CD4-positive, alpha-beta T cell treated with Interleukin-15 for 1 hour (primary cell): ENCODE measurements at places on chromosomes 1 and 21.

- no peak for DNase-seq
These were observed 413.9 kb downstream of the RPS6KC1 start for GRCh38 chr1:213464786-213465460.

GRCh38 chr1:98939471-98939870 lies 65.2 kb downstream of the PLPPR5 start:
- DNase-seq = no peak

GRCh38 chr1:39268112-39268581 lies 63.7 kb downstream of the MACF1 start:
- DNase-seq = no peak

- no peak for DNase-seq
These were observed 17.9 kb upstream of the ZBTB21 start for GRCh38 chr21:42027822-42028765.

DNA sequence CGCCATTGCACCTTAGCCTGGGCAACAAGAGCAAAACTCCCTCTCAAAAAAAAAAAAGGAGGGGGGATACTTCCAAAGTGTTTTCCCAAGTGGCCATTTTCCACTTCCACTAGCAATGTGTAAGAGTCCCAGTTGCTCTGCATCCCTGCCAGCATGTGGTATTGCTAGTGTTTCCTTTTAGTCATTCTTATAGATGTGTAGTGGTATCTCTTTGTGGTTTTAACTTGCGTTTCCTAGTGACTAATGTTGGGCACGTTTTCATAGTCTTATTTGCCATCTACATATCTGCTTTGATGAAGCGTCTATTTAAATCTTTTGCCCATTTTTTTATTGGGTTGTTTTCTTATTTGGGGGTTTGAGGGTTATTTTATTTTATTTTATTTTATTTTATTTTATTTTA lies 31.1 kb downstream of the INAVA start:
- DNase-seq = no peak

DNA sequence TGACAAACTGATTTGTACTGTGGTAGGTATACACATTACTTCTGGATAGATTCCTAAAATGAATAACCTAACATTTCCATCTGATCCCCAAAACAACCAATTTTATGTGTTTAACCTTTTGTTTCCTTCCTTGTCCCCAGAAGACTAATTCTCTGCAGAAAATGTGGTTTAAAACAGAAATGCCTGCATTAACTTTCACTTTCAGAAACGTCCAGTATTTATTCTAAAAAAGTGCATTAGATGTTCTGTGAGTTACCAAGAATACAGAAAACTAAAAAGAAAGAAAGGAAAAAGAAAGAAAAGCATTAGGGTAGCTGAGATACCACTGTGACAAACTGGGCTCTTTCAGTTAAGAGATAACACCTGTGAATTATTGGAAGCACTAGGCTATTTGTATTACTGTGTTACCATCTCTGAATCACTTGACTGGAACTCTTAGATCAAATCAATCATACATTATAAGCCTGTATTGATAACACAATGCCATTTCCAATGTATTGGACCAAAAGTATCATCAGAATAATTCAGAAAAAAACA lies 177.7 kb downstream of the NCAM2 start:
- DNase-seq = no peak

DNA sequence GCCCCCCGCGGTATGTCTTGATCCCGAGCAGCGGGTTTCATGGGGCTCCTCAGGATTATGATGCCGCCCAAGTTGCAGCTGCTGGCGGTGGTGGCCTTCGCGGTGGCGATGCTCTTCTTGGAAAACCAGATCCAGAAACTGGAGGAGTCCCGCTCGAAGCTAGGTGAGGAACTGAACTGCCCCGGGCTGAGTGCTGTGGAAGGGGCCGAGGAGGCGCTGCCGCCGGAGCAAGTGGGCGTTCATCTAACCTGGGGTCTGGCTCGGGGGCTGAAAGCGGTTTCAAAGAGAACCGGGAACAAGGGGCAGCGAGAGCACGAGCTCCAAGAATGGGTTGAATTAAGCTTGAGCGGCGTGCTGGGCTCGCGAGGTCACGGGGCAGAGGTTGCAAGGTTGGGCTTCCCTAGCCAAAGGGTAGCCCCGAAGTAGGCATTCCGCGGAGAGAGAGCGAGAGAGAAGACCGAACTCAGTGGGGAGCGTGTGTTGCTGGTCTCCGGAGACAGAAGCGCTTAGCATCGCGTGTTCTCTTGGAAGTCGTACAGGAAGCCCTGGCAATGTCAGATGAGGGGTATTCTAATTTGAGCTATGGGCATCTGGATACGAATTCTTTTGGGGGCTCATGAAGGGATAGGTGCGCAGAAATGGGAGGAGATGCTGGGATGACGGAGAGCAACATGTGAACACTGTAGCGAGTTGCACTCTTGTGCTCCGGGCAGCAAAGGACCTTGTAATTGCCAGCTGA lies 732 bp downstream of the HS2ST1 start:
- DNase-seq = peak; percentile 30

- DNase-seq = no peak
These were observed 16.5 kb upstream of the PSMB2 start for GRCh38 chr1:35657851-35658250.

GRCh38 chr1:75327395-75327794 lies 193.2 kb downstream of the LHX8 start:
- no peak for DNase-seq

- no peak for DNase-seq
These were observed at the start of gene PDC for GRCh38 chr1:186461014-186461413. Gene PDC (minus strand): TSS chr1:186461114. CDS start chr1:186449459, 11,655 bp downstream.

DNA sequence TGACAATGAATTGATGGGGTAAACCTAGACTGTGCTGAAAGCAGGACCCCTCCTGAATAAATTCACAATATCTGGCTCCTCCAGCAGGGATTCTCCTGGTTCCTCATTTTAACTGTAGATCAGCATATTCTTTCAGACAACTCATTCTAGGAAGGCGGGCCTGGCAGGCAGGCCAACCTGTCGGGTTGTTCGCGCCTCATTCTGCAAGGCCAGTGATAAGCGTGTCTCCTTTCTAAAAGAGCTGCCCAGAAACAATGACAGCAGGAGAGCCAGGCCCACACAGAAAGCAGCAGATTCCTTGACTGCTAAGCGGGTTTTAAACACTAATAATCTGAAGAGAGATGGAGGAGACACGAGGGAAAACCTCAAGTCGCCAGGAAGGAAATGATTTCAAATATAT lies 70.0 kb downstream of the NTPCR start:
- no peak for DNase-seq

- no peak for DNase-seq
These were observed 25.5 kb downstream of the OVGP1 start for GRCh38 chr1:111402083-111402482.

GRCh38 chr1:209844695-209845407 lies 17.1 kb downstream of the UTP25 start:
- DNase-seq = no peak

- DNase-seq = no peak
These were observed 38.8 kb downstream of the ZBTB17 start for GRCh38 chr1:15937146-15937545.

DNA sequence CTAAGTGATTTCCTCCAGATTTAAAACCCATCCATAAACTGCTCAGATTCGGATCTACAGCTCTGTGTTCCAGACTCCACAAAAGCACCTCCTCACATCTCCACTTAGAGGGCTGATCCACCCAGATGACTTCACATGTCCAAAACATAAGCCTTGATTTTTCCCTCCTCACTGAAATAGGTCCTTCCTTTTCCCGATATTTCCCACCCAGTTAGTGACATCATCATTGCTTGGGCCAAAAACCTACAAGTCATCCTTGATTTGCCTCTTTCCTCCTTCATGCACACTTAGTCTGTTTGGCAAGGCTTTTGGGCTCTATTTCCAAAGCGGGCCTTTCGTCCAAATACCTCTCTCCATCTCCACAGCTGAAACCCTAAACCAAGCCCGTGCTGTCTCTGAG lies 32.3 kb downstream of the CCDC185 start:
- no peak for DNase-seq

- no peak for DNase-seq
These were observed 17.3 kb downstream of the ITSN1 start for GRCh38 chr21:33659568-33659949.

- no peak for DNase-seq
These were observed 42.3 kb downstream of the GNG4 start for GRCh38 chr1:235607284-235607683.

DNA sequence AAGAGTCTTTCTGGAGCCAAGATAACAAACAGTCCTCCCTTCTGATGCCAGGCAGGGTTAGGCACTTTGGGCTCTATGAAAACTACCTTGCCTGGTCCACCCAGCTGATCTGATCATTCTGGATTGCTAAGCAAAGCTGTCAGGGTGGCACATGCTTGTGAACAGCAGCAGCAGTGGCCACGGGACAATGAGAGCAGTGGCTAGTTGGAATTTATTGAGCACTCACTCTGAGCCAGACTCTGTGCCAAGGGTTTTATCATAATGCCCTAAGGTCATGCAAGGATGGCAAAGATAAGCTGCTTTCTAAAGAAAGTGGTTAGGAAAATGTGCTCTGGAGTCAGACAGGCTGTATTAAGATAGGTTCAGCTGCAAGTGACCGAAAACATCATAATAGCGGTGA lies 390.4 kb upstream of the VAMP3 start:
- DNase-seq = no peak

DNA sequence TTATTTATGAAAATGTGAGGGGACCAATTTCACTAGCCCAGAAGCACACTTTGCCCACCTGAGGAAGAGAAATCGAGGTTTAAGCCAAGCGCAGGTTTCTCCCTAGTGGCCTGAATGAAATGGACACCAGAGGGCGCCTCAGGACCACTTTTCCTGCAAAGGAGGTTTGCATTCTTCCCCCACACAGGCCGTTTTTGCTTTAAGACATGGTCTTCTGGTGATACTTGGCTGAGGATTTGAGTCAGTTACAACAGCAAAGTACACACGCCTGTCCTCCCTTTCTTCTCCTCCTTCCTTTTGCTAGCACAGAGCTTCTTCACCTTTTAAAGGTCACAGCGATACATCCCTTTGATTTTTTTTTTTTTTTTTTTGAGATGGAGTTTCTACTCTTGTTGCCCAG lies 5.4 kb downstream of the PLA2G2E start:
- DNase-seq = peak; percentile 66

GRCh38 chr1:185483664-185484450 lies 166.8 kb upstream of the IVNS1ABP start:
- no peak for DNase-seq

DNA sequence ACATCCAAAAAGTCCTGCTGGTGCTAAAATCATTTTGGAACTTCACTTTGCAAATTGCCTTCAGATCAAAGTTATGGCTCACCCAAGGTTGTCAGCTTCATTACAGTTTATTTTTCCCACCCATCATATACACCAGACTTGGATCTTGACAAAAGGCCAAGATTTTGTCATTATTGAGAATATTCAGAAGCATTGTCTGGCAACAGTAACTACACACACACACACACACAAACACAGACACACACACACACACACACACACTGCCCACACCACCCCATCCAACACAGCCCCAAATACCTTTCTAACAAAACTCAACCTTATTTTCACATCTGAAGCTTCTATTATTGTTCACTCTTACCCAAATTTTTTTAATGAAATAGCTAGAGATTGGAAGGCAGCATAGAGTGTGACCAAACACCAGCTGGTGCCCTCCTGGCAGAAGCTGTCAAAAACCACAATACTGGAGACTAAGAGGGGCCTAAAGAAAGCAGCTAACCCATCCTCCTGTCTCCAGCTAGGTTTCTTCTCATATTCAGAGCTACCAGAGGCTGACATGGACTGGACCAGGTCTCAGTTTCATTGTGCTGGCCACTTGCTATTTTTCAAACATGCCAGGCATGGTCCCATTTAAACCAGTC lies 139.1 kb upstream of the ZC3H11B start:
- no peak for DNase-seq

DNA sequence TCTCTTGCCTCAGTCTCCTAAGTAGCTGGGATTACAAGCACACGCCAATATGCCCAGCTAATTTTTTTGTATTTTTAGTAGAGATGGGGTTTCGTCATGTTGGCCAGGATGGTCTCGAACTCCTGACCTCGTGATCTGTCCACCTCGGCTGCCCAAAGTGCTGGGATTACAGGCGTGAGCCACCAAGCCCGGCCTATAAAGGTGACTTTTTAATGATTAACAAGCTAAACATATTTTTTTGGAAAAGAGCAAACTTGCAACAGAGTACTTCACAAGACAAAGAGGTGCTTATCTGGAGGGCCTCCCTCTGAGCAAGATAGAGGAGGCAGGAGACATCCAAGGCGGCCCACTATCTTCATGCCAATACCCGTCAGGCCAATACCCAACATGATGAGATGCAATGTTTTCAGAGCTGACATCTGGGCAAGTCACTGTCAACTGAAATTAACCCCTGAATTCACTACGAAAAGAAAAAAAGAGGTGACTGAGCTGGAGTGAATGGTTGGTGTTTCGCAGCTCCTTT lies 10.5 kb downstream of the BCAR3 start:
- no peak for DNase-seq

- DNase-seq = peak; percentile 78
These were observed 17.4 kb downstream of the CELA3A start for GRCh38 chr1:22018583-22019559.

GRCh38 chr1:204321665-204322064 lies 38.1 kb downstream of the PLEKHA6 start:
- DNase-seq = no peak

DNA sequence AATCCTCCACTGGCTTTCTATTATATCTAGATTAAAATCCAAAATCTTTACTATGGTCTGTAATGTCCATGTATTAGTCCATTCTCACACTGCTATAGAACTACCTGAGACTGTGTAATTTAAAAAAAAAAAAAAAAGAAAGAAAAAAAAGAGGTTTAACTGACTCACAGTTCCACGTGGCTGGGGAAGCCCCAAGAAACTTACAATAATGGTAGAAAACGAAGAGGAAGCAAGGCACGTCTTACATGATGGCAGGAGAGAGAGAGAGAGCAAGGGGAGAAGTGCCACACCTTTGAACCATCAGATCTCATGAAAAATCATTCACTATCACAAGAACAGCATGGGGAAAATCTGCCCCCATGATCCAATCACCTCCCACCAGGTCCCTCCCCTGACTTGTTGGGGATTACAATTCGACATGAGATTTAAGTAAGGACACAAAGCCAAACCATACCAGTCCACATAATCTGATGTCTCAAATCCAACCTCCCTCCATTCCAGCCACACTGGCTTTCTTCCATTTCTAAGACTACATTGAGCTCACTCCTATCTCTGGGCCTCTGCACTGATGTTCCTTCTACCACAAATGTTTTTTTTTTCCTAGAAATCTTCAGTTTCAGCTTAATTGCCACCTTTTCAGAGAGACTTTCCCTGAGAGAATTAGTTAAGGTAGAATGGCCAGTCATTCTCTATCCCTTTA lies 92.4 kb downstream of the EIF4G3 start:
- DNase-seq = no peak

- DNase-seq = peak; percentile 45
These were observed 27.4 kb upstream of the CTPS1 start for GRCh38 chr1:40951943-40952743.

DNA sequence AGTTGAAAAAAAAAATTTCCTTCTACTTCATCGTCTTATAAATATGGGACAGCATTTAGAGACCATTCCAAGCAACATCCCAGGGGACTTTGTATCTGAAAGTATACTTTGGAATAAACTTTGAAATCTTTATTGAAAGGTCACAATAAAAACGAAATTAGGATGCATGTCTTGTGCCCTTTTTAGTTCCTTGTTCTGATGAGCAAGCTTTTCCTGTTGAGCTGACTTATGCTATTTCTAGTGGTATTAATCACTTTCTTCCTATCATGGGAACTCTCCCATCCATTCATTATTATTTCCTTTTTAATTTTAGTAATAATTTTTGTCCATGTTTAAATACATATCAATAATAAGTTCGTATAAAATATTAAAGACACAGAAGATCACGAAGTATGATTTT lies 4.0 kb upstream of the GBP2 start:
- DNase-seq = no peak

- no peak for DNase-seq
These were observed 1.2 kb downstream of the NEGR1 start for GRCh38 chr1:72281144-72281543.
